ENCODE measurements at places on chromosomes 12 and 14.

DNA sequence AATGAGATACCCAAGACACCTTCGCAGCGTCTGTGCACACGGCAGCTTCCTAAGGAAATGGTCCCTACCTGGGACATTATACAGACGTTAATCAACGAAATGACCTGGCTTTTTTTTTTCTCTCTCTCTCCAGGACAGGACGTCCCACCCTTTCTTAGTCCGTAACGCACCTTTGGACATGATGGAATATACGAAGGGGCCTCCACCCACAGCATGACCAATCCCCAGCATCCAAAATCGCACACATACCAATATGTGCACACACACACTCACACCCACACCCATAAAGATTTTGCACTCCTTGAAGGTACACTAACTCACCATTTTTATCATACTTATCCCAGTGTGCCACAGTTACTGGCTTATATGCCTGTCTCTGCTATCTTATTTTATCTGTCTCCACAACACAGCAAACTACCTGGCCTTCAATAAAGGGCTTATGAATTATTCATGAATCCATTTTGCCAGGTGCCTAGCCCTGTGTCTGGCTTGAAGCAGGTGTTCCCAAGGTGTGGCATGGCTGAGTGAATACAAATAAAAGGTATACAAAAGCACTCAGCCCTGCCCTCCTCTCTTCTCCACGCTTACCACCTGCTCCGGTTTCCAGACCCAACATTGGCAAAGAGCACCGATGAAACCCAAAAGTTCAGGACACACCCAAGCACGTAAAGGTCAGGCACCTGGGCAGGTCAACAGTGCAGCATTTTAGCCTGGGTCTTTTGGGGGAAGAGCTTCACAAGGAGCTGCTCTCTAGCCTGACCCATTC, 2.2 kb downstream of the SCNN1A start:
- DNase-seq: no peak

- no peak for DNase-seq
Observed at GRCh38 chr14:85625925-85626585, 96.1 kb downstream of the FLRT2 start.

DNA sequence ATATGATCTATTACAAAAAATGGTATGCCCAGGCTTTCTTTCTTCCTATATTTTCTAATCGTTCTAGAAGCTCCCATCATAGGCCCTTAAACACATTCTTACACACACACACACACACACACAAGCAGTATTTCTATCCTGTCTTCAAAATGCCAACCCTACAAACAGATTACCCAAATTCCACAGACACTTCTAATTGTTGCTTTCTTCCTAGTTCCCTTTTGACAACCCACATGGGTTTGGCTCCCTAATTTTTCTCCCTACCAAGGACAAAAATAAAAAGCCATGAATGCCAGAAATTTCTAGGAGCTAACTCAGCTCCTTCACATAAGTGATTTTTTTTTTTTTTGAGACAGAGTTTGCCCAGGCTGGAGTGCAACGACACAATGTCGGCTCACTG, 60.3 kb upstream of the NTF3 start:
- no peak for DNase-seq

GRCh38 chr12:113277511-113277910, 56.2 kb downstream of the TPCN1 start:
- DNase-seq: no peak

DNA sequence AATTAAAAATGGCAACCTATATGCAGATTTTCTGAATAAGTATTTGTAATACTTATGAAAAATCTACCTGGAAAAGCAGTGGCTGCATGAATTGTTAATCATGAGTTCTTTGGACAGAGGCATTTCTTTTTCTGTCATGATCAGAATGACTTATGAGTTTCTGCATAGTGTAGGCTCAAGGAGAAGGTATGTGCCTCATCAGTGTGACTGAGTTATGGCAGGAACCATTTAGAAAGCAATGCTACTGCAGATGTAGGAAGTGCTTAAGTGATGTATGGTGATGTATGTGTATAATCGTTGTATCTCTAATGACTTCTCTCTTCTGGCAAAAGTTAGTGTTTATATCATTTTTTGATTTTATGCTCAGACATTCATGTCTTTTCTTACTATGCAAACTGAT, 816.4 kb upstream of the FBXO33 start:
- no peak for DNase-seq

DNA sequence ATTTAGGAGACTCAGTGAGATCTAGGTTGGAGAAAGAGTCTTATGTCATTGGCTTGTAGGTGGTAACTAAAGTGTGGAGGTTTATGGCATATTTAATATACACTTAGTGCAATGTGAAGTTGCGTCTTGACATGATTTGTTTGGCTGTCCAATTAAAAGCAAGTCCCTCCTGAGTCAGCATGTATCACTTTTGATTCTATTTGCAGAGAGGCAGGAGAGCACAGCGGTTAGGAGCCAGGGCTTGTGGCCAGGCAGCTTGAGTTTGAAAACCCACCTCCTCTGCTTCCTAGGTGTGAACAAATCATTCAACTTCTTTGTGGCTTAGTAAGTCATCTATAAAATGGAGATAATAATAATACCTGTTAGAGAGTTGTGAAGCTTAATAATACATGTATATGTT, 68.5 kb upstream of the OTX2 start:
- no peak for DNase-seq

GRCh38 chr12:90574676-90575075, 380.3 kb downstream of the CCER1 start:
- no peak for DNase-seq

DNA sequence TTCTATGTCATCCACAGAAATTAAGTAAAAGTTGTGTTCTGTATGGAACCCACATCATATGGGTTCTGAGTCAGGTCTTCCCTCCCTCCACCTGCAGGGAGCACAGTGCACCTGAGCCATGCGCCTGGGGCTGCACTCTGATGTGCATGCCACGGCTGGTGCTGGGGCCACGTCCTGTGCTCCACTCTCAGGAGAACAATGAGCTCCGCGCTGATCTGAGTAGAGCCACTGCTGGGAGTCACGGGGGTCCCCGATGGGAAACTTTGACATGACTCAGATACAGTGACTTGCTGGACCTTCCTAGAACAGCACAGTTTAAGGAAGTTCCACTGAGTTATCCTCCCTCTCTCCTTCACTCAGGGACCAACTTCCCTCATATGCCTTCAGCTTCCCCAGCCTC, 683.4 kb downstream of the TMEM121 start:
- DNase-seq: no peak

- DNase-seq: no peak
Observed at GRCh38 chr12:84632556-84632955, 280.0 kb downstream of the SLC6A15 start.

- no peak for DNase-seq
Observed at GRCh38 chr12:104455578-104456416, 951 bp upstream of the CHST11 start.

- no peak for DNase-seq
Observed at GRCh38 chr14:103845327-103845726, 2.0 kb downstream of the PPP1R13B start.

GRCh38 chr12:63777340-63777739, 2.4 kb upstream of the RXYLT1 start:
- DNase-seq: no peak

DNA sequence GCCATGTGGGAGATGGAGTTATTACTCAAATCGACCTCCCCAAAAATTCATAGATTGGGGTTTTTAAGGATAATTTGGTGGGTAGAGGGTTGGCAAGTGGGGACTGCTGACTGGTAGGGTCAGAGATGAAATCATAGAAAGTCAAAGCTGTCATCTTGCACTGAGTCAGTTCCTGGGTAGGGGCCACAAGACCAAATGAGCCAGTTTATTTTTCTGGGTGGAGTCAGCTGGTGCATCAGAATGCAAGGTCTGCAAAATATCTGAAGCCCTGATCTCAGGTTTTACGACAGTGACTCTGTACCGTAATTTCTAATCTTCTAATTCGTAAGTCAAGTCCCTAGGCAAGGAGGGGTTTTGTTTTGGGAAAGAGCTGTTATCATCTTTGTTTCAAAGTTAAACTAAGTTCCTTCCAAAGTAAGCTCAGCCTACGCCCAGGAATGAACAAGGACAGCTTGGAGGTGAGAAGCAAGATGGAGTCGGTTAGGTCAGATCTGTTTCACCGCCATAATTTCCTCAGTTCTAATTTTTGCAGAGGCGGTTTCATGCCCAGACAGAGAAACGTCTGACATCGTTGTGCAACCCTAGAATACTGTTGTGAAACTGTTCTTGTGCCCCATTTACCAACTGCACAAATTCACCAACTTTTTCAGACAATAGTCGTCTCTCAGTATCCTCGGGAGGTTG, 104.5 kb upstream of the SFSWAP start:
- DNase-seq: no peak

- DNase-seq: no peak
Observed at GRCh38 chr12:126915309-126915708, 1351.7 kb upstream of the TMEM132C start.

GRCh38 chr14:72638021-72638420, 255.9 kb downstream of the DPF3 start:
- DNase-seq: no peak

DNA sequence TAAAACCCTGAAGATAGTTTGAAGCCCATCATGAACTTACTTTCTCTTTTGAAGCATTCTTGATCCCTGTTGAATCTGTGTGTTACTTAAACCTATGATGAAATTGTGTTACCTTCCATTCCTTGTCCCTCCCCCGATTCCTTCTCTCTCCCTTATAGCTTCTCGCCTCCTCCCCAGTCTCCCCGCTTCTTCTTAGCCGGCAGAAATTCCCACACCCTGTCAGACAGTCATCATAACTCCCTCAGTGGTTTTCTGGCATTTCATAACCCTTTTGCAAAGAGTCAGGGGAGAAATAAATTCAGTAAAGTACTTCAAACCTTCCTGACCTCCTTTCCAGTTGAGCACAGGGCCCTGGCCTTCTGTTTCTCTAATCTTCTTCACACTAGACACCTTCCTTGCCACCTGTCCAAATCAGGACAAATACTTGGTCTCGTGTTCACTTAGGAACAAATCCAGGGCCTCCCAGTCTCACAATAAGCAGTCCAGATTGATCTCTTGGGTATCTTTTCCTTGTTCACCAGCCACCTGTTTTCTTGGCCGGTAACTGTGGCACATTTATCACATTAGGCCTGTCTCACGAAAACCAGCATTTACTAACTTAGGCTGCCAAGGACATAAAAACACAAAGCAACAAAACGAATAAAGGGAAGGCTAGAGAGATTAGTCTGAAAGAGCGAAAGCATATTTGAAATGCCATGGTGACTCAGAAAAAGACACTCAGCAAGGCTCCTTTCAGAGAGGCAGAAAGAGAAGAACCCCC, 355.9 kb downstream of the TMTC2 start:
- DNase-seq: no peak

DNA sequence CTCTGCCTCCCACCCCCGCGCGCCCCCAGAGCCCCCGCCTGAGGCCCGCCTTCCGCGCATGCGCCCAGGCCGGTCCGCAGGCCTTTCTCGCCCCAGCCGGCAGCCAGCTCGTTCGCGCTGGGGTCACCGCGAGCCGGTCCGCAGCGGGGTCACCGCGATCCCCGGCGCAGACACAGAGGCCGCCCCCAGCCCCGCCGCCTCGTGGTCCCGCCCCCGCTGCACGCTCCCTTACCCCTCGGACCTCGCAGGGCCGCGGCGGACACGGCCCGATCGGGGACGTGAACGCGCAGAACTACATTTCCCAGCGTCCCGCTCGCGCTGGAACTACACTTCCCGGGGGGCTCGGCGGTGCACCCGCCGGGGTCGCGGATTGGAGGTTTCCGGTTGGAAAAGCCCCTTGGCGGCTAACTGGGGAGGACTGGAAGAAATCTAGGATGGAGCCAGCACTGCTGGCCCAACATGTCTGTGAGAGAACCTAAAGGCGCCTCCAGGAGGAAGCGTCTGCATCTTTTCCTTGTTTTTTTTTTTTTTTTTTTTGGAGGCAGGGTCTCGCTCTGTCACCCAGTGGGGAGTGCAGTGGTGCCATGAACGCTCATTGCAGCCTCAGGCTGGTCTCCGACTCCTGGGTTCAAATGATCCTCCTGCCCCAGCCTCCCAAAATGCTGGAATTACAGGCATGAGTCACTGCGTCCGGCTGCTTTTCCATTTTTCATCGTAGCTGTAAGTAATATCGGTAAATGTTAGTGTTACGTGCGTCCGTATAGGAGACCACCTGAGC, at the start of gene ZNF605:
Gene ZNF605 (minus strand): TSS at position 296 of the 778 bp plus-strand sequence. CDS start 10,671 bp downstream, outside the sequence.
- DNase-seq: peak; percentile 88

DNA sequence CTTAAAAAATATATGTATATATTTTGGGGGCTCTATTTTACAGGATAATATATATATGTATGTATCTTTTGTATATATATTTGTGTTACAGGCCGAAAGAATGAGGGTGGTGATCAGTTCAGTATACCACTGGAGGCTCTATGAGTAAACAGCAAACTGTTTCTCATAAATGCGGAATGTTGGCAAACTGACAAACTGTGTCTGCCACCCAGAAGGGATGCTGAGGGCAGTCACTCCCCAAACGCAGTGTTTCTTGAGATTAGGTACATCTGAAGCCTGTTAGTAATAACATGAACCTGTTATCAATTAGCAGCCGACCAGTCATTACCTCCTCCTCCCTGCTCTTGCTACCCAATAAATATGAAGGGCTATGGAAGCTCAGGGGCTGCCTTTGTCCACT, 20.8 kb downstream of the TNFAIP2 start:
- DNase-seq: no peak

- DNase-seq: no peak
Observed at GRCh38 chr14:29558516-29558915, 369.1 kb downstream of the PRKD1 start.

- DNase-seq: peak; percentile 38
Observed at GRCh38 chr12:67069451-67070306, 199.5 kb upstream of the CAND1 start.

- DNase-seq: no peak
Observed at GRCh38 chr14:96062506-96062905, 23.3 kb downstream of the C14orf132 start.

- no peak for DNase-seq
Observed at GRCh38 chr12:50185301-50185895, 18.2 kb upstream of the CERS5 start.

- DNase-seq: no peak
Observed at GRCh38 chr14:60573943-60574495, 65.1 kb downstream of the SIX6 start.

- no peak for DNase-seq
Observed at GRCh38 chr12:101671833-101672232, 25.6 kb upstream of the CHPT1 start.

GRCh38 chr14:97748616-97749015, 951.4 kb downstream of the VRK1 start:
- DNase-seq: no peak

DNA sequence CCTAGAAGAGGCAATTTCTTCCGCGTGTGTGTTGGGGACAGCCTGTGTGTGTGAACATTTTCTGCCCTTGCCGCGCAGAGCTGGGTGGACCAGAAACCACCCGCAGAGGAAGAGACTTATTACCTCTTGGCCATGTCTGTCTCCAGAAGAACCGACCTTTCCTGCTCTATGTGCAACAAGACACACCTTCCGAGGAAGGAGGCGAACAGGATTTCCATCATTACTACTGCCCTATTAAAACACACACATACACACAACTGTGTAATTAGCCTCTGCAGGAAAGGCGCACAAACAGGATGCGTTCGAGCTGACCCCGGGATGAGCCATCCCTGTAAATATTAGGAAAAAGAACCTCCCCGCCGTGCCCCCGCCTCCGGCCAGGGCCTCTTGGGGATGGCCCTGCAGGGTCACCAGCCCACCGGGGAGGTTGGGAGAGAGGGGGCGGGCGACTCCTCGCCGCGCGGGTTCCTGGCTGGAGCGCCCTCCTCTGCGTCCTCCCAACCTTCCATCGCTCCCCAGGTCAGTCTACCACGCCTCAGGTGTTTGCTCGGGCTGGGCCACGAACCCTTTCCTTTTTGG, 484 bp upstream of the PRKCH start:
- DNase-seq: no peak
